ENCODE measurements at places on chromosomes 4 and X.

- DNase-seq, result no peak
Measured at GRCh38 chr4:94603170-94603747, 151.5 kb downstream of the PDLIM5 start.

DNA sequence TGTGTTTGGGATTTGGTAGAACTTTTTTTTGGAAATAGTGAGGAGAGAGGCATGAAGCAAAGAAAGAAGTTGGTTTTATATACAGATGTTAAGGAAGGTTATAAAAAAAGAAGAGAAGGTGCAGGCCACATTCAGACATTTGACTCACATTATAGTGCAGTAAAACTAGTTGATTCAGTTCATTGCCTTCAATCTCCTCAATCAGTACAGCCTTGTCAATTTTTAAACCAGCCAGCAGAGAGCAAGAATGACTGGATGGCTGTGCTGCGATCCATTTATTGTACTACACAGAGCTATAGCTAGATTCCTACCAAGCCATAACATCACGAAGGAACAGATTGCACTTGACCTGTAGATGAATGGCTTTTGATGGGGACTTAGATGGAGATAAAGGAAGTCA, 79.7 kb upstream of the LSM6 start:
- DNase-seq, result no peak

- DNase-seq, result no peak
Measured at GRCh38 chrX:40281336-40282005, 183.7 kb upstream of the BCOR start.

DNA sequence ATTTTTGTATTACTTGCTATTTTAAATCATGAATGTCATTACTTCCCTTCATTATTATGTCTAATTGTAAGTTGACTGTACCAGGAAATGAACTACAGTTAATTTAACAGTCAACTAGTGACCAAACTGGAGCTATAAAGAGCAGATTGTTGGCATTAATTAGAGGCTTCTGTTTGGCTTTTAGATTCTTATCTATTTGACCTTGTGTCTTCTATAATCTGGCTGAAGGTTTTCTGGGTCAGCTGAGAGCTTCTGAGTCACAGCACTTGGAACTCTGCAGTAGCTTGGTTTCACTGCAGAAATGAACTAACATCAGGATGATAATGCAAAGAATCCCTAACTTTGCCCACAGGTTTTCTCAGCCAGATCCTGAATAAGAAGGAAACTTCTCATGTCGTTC, 169.2 kb upstream of the LEF1 start:
- peak; percentile 83 for DNase-seq
